ENCODE measurements at places on chromosomes 16 and 17.

GRCh38 chr17:75318211-75318610 is 29.0 kb upstream of the SLC25A19 start:
- DNase-seq = no peak

- no peak for DNase-seq
These were observed 146.5 kb downstream of the MAP2K6 start for GRCh38 chr17:69560987-69561441.

GRCh38 chr17:40168262-40168832 is 8.9 kb upstream of the RAPGEFL1 start:
- DNase-seq = peak; percentile 42

DNA sequence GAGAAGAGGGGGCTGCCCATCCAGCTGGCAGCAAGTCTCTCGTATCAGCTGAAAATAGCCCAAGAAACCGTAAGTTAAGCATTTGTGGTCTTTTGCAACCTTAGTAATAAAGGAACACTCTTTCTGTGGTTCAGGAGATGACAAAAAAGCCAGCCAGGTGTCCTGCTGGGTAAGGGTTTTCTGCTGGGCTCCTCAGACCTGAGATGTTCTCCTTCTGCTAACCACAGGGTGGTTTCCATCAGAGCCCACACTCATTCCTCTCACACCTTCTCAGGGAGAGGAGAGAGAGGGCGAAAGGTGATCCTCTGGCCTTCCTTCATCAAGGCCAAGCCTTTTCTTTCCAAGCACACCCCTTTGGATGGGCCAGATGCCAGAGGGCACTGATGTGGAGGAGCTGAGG is 70.7 kb downstream of the TEX14 start:
- DNase-seq = no peak

GRCh38 chr16:2597560-2597902 is 59.7 kb downstream of the PDPK1 start:
- no peak for DNase-seq

GRCh38 chr16:65116818-65117430 is 4.9 kb downstream of the CDH11 start:
- no peak for DNase-seq

GRCh38 chr16:56242740-56243139 is 51.5 kb downstream of the GNAO1 start:
- no peak for DNase-seq

DNA sequence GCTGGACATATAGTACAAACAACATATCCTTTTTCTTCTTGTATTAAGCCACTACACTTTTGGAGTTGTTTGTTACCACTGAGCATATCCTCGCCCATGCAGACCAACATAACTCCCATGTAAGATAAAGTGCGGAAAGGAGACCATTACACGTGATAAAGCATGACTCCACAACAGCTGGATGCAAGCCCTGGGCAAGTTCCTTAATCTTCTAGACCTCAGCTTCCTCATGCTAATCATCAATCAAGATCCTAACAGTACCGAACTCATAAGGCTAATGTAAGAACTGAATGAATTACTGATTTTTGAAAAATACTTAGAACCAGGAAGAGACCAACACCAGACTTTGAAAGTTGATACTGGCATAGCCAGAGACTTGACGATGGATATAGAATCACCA is 47.0 kb upstream of the GSG1L start:
- DNase-seq = no peak

DNA sequence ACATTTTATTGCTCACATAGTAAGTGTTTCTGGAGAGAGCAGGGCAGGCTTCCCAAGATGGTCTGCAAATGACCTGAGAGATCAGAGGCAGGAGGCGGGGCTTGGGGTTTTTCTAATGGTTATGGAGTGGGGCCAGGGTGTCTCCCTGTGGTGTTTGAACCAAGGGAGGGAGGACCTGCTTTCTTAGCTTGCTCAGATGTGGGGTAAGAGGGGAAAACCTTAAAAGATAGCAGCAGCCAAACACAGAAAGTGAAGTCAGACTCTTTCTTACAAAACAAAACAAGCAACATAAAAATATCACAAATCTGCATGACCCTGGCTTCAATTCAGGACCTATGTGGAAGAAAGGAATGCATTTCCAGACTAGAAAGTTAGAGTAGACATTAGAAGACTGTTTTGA is 22.9 kb upstream of the DNAJA2 start:
- no peak for DNase-seq

- DNase-seq = no peak
These were observed 19.5 kb upstream of the MSI2 start for GRCh38 chr17:57236686-57237299.

- no peak for DNase-seq
These were observed 10.8 kb upstream of the CBLN1 start for GRCh38 chr16:49292413-49292812.

- DNase-seq = no peak
These were observed 204.1 kb upstream of the SALL1 start for GRCh38 chr16:51355195-51355594.

DNA sequence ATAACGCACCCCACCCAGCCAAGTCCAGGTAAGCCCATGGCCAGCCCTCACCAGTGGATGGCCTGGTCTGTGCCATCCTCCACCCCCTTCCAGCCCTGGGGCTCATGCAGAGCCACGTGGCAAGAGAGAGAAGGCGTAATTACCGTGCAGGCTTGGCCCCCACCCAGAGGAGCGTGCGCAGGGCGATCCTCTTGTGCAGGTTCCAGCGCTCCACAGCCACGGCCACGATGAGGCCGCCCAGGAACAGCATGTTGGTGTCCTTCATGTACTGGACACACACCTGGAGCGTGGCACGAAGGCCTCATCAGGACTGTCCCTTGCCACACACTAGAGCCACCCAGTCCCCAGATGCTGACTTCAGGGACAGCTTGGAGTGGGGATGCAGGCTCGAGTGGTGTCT is 6.7 kb downstream of the SLC13A5 start:
- no peak for DNase-seq

DNA sequence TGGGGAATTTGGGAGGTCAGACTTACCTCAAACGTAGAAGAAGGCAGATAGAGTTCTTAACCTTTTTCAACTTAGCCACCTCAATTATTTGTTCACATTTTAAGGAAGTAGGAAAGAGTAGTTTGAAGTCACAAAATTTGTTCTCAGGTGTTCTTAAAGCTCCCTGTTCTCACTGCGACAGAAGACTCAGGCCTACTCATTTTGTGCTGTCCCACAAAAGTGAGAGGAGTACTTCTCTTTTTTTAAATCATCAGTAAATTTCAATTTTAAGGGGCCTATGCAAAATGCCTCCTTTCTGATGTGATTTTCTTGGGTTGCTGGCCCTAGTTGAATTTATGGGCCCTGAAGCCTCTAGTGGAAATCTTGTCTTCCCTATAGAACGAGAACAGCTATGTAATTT is 133.4 kb downstream of the MAP2K6 start:
- no peak for DNase-seq

DNA sequence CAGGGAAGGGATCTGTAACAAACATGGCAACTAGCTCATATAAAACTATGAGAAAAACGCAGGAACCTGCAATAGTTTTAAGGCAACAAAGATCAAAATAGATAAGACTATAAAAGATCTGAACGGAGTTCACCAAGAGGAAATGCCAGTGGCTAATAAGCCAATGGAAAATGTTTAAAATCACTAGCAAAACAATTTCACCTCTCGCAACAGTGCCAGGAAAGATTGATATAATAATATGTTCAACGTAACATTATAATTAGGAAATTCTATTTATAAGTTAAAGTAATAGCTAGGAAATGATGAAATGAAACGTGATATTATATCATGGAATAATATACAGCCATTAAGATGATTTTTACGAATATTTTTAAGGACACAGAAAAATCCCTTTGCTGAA is 16.0 kb downstream of the MRC2 start:
- no peak for DNase-seq

- DNase-seq = no peak
These were observed 14.2 kb downstream of the AXIN2 start for GRCh38 chr17:65547253-65547670.

DNA sequence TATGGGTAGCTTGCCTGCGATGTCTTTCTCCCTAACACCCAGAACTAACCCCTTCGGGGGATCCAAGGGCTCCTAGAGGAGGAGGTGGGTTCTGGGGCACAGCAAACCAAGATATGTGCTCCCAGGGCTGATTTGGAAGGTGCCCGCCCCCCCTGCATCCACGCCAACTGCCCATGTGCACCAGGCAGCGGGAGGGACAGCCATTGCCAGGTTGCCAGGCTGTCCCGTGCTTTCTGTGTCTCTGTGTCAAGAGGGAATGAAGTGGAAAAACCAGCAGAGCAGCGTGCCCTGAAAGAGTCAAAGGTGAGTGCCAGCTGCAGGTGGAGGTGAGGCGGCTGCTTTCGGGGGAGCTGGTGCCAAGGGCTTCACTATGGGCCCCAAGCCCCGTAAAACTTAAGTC is 6.4 kb downstream of the TEKT5 start:
- DNase-seq = no peak

- DNase-seq = no peak
These were observed 229.0 kb upstream of the NLRP1 start for GRCh38 chr17:5813357-5813756.

All from NCI-H2227 treated with DMSO at 0.1 percent for 48 hours (cell line).